ENCODE measurements at places on chromosomes 16 and 17.

DNA sequence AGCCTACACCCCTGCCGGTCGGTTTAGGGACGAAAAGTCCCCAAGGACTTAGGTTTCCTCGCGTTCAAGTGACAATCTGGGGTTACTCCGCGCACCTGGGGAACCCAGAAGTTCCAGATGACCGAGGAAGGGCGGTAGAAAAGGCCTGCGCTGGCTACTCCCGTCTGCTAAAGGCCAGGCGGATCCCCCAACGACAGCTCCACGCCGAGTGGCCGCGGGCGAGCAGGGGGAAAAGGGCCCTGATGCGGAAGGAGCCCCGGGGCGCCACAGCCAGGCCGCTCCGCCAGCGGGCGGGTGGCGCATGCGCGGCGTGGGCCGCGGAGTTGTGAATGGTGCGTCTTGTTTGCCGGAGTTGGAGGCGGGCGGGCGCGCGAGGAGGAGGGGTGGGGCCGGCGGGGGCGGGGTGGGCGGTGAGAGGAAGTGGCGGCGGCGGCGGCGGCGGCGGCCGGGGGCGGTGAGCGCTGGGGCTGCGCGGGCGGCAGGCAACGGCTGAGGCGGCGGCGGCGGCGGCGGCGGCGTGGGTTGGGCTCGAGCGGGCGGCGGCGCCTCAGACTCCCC lies at the start of gene CBFB:
Gene CBFB (plus strand): TSS at position 454 of the 558 bp plus-strand sequence. CDS start 259 bp downstream, outside the sequence.
- peak; percentile 48 for DNase-seq

GRCh38 chr16:85078226-85078625 lies 34.0 kb downstream of the CIBAR2 start:
- DNase-seq = no peak

- DNase-seq = peak; percentile 42
Measured at GRCh38 chr17:46764709-46765401, 53.6 kb downstream of the WNT3 start.

GRCh38 chr17:79411419-79411818 lies 199.4 kb downstream of the RBFOX3 start:
- no peak for DNase-seq

DNA sequence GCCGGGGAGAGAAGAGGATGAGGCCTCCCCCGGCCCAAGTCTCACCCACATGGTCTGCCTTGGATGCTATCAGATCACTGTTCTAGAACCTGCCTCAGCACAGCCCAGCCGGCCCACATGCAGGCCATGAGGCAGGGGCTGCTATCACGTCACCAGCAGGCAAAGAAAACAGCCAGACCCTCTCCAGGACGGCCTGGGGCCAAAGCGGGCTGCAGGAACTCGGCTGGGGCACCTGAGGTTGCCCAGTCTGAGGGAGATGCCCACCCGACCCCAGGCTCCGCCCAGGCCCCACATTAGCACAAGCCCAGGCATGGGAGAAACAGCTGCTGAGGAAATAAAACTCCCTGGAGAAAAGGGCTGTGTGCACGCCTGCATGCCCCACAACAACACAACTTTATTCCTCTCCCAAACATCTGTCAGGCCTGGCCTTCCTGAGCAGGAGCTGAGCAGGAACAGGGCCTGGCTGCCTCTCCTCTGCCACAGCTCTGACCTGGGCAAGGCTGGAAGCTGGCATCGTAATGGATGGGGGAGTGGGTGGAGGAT lies 6.7 kb upstream of the SMIM5 start:
- DNase-seq = no peak

DNA sequence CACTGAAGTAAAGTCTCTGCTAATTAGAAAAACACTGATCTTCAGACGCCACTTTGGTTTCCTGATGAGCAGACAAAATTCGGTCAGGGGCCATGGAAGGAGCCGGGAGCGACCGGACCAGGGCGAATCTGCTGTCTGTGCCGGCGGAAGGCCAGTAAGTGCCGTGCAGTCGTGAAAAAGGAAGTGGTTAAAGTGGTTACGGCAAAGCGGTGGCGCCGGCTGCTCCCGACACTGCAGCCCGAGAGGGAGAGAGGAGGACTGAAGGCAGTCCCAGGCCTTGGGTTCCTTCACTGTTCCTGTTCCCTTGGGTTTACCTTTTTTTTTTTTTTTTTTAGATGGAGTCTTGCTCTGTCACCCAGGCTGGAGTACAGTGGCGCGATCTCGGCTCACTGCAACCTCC lies 17.3 kb upstream of the HEXD start:
- no peak for DNase-seq

DNA sequence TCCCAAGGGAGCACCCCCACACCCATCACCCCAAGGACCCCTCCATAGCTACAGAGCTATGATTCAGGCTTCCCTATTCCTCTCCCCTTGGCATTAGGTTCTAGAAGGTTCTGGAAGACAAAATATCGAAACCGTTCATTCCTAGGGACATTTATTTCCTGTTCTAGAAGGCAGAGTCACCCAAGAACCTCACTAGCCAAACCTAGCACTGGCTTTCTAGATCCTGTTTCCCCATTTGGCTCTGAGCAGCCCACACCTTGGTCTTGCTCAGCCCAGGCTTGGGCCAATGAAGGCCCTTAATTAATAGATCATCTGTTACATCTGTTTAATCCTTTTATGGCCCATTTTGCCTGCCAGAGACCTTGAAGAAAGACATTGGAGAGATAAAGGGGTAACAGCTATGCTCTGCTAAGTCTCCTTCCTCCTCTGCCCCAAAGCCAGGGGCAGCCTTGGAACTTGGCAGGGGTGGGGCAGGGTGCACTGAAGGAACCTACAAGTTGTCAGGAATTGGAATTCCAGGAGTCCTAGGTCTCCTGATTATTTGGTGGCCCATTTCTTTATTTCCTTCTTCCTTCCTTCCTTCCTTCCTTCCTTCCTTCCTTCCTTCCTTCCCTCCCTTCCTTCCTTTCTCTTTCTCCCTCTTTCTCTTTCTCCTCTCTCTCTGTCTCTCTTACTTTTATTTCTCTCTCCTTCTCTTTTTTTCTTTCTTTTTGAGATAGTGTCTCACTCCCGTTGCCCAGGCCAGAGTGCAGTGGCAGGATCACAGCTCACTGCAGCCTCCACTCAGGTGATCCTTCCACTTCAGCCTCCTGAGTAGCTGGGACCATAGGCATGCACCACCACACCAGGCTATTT lies 8.7 kb upstream of the FZD2 start:
- no peak for DNase-seq

GRCh38 chr16:67248401-67249177 lies at the start of gene SLC9A5:
SLC9A5 (plus strand) TSS chr16:67248979; CDS start chr16:67249015, 36 bp downstream.
- no peak for DNase-seq

DNA sequence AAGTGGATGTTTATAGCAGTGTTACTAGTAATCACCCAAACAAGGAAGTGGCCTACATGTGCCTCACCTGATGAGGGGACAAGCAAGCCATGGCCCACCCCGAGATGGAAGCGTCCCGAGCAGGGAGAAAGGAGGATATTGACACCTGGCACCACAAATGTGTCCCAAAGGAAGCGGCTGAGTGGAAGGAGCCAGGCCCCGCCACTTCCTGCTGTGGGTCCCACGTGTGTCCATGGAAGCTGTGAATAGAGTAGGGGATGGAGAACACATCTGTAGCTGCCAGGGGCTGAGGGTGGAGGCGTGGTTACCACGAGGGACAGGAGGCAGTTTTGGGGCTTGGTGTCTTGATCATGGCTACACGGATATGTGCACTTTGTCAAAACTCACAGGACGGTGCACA lies 49.2 kb downstream of the KCNJ12 start:
- DNase-seq = no peak

DNA sequence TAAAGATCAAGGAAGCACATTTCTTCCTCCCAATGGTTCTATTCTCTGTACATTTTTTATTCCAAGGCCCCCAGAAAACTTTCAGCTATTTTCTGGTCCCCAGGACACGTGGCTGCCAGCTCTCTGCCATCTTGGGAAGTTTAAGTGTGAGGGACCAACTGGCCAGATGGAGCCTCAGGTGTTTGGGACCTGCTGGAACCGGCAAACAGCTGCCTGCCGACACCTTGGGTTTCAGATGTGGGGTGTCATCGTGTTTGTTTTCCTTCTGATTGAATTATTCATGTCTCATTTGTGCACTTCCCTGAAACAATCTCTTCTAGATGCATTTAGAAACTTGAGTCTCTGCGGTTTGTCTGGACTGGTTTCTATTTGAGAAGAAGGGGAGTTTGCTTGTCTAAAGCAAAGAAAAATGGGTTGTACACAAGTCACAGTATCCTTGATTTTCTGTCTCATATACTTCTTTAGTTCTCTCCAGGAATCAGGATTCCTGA lies 386.5 kb downstream of the SLC39A11 start:
- DNase-seq = no peak

GRCh38 chr17:48470388-48471034 lies 40.5 kb upstream of the SKAP1 start:
- DNase-seq = no peak

- no peak for DNase-seq
Measured at GRCh38 chr17:64658931-64659330, 3.2 kb downstream of the SMURF2 start.

DNA sequence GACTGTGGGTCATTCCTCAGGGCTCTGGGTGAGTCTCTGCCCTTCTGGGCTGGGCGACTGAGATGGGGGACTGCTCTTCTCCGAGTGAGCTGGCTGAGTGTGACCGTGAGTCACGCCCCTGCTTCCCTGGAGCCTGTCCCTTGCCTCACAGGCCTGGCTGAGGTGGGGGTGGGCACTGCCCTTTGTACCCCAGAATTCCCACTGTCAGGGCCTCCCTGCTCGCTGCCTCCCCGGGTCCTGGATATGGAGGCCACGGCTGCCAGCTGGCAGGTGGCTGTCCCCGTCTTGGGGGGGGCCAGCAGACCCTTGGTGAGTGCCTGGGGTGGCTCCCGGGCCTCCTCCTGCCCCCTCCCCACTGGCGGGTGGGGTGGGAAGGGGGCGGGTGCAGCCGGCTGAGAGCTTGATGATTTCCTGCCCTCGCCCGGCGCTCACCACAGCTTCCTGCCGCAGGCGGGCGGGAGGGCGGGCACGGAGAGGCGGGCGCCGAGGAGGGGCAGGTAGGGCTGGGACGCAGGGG lies at the start of gene LAT:
Gene LAT (plus strand): TSS at position 434 of the 517 bp plus-strand sequence. CDS start 366 bp downstream, outside the sequence.
- no peak for DNase-seq

- no peak for DNase-seq
Measured at GRCh38 chr16:85678016-85678415, 10.7 kb downstream of the GINS2 start.

GRCh38 chr17:4394208-4395110 lies 28.0 kb upstream of the UBE2G1 start:
- no peak for DNase-seq

- no peak for DNase-seq
Measured at GRCh38 chr17:72794152-72794551, 298.3 kb downstream of the SLC39A11 start.

DNA sequence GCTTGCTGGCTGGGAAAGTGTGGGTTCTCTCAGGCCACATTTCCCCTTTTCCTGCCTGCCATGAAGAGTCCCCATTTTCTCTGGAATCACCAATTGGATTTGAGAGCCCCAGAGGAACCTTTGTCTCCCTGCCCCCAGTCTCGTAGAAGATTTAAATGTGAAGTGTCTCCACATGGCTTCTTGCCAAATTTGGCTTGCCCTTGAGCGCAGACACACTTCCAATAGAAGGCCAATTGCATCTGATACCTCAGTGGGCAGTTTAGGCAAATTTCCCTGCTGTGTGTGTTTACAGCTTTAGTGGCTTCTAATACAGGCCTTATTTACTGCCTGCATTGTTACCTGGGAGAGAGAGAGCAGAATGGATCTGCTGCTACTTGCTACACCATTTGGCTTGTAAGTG lies 29.7 kb downstream of the CDK5R1 start:
- DNase-seq = no peak

GRCh38 chr17:34012709-34013375 lies 242.2 kb upstream of the CCL2 start:
- DNase-seq = no peak

DNA sequence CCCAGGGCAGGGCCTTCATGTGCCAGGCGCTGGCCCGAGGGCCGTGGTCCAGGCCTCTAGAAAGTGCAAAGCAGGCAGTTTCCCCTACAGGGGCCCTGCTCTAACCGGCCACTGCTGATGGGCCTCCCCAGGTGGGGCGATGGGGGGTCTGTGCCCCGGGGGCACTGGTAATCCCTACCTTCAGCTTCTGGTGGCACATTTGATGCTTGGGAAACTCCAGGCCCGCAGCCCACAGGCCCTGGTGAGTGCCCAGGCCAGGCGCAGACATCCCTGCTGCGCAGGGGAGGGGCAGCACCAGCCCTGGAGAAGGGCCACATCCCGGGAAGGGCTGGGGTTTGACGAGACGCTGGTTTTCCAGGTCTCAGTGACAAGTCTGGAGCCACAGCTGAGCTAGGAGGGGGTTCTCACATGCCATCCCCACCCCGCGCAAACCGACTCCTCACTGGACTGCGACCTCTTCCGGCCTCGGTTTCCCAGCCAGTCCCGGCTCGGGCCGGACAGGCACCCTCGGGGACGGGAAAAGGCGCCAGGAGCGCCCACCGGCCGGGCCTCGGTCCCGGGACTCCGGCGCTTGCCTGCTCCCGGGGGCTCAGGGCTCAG lies 1.6 kb downstream of the DOC2B start:
- DNase-seq = no peak

- DNase-seq = no peak
Measured at GRCh38 chr17:42708588-42708987, 26.3 kb downstream of the CNTNAP1 start.

GRCh38 chr17:81234940-81235821 lies 3.7 kb downstream of the TEPSIN start:
- DNase-seq = no peak

DNA sequence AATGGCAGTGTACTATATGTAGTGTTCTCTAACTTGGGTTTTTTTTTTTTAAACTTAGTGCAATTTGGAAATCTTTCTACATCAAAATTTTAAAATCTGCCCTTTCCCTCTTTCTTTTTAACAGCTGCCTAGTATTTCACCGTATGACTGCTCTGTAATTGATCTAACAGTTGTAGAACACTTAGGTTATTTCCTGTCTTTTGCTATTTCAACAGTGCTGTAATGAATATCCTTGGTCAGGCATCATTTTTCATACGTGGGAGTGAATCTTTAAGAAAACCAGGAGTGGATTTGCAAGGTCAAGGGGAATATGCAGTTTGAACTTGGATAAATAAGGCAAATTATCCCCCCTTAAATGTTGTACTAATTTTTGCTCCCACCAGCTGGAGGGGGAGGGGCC lies 3.8 kb downstream of the NLRC5 start:
- DNase-seq = no peak

DNA sequence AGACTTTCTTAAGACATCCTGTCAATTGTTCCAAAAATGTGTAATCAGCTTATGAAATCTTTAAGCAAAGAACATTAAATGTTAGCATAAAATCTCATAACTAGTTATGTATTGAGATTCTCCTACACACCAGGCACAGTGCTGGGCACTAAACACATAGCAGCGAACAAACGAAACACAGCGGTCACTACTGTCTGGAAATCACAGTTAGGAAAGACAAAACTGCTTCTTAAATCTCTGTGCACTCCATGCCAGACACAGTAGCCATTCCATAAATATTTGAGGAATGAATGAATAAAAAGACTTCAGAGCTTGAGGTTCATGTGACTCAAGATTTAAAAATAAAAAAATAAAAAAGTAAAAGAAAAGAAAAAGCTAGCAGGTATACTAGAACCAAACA lies 20.1 kb downstream of the TOX3 start:
- DNase-seq = no peak

DNA sequence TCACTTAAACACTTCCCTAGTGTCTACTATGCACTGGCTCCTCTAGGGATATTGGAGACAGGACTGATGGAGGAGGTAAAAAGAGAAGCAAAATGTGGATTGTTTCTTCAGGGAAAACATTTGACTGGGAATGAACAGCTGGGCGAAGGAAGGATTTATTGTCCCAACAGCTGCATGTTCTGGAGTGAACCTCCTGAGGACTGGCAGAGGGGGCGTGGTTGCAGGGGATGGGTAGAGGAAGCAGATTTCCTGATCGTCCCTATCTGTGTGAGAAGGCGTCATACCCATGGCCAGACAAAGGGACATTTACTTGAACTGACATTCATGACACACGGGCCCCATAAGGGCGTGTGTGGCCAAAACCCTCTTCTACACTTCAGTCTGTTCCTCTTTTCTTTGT lies 321.5 kb downstream of the MAP2K4 start:
- no peak for DNase-seq
